LNCaP clone FGC (cell line): ENCODE measurements at places on chromosomes 4 and X.

GRCh38 chr4:124863040-124863545, 150.6 kb upstream of the ANKRD50 start:
- DNase-seq: no peak

DNA sequence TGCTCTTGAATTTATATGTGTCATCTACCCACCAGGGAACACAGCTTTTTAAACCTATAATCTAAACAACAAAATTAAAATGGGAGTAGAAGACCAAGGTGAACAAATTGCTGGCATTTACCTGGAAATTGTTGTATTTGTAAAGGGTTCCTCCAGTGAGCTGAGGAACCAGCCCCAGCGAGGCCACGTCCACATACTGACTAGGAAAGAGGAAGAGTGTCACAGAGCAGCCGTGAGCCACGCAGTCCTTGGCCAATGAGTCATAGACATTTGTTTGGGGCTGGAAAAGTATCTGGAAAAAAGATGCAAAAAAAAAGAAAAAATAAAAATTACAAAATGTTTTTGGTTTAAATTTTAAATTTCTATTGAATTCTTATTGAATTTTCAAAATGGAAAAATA, 58.7 kb downstream of the METTL14 start:
- DNase-seq: no peak

DNA sequence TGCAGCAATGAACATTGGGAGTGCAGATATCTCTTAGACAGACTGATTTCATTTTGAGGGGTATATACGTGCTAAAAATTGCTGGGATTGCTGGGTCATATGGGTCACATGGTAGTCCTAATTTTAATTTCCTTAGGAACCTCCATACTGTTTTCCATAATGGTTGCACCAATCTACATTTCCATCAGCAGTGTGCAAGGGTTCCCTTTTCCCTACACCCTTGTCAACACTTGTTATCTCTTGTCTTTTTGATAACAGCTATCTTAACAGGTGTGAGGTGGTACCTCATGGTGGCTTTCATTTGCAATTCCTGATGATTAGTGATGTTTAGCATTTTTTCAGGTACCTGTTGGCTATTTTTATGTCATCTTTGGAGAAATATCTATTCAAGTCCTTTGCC, 57.0 kb downstream of the GPC3 start:
- no peak for DNase-seq

DNA sequence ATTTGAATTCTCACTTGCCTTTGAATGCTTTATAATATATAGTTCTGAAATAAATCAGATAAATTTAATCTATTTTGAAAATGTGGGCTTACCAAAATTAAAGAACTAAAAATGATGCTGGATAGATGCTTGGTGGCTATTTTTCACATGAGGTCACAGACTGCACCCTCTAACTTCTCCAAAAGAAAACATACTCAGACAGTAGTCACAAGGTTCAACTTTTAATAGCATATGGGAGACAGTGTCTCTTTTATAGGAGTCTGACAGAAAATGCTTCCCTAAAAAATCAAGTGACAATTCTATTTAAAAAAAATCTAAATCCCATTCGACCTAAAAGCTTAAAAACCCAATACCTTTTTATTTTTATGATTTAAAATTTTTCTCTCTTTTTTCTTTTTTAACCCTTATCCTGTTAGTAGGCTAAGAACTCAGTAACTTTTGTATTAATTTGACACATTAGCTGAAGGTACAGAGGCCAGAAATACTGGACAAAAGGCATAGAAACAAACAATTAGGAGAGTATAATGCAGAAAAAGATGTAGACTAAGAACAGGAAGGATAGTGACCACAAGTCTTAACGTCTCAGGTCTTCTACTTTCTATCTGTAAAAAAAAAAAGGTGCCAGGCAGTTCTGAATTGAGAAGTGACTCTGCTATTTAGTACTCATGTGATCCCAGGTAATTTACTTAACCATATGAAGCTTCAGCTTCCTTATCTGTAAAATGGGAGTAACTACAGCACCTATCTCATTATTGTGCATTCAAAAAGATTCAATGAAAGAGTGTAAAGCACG, 7.6 kb downstream of the TIGD4 start:
- no peak for DNase-seq

DNA sequence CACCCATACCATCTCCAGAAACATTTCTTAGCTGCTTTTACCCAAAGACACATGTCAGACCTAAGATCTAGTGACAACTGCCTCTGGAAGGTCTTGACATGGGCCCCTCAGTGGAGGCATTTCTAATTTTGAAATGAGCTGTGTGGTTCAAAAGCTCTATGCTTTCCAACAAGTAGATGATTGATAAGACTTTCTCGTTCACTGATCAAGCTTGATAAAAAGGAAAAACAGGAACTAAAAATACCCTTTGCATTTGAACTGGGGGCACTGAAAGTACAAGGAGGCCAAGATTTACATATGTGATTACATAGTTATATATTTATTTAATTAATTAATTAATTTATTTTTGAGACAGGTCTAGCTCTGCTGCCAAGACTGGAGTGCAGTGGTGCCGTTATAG, 61.3 kb upstream of the SCOC start:
- DNase-seq: no peak

DNA sequence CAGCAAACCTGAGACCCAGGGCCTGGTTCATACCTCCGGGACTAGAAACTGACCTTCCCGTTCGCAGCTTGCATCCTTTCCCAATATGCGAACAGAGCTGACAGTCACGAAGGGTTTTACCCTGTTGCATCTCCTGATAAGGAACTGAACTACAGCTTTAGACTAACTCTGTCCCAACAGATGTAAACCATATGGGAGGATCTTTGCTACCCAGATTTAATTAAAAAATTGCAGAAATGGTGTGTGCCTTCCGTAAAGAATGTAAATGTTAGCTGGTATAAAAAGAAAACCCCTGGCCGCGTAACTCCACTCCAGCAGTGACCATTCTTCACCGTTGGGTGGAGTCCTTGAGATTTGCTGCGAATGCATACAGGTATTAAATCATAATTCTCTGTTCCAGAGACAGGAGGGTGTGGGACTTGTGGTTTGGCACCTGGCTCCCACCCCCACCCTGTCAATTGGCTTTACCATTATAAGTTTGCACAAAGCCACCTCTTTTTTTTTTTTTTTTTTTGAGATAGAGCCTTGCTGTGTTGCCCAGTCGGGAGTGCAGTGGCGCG, 40.6 kb upstream of the SORCS2 start:
- DNase-seq: no peak

- no peak for DNase-seq
Measured at GRCh38 chr4:168766604-168767316, 243.3 kb downstream of the CBR4 start.
